ENCODE measurements at places on chromosomes 16 and 17. TPM values are rescaled to one million over a fixed set of nuclear protein-coding genes. Genes with fewer than 3 reads are reported as not detected.

The COQ7 gene
- polyA plus RNA-seq: 14.3 TPM

DNA sequence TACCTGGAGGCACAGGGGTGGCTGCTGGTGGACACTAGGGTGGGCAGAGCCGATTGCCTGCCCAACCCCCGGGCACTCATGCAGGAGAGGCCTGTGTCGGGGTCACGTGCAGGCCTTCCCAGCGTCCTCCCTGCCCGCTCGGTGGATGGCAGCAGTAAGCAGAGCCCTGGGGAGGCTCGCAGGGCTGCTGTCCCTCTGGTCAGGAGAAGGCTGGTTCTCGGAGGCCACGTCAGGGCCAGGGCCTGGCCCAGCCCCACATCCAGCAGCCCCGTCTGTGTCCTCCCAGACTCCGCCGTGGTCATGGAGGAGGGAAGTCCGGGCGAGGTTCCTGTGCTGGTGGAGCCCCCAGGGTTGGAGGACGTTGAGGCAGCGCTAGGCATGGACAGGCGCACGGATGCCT lies 35.6 kb downstream of the TSC2 start:
- no peak overlapping the region for H3K4me3 ChIP-seq
- H3K27ac ChIP-seq: no peak overlapping the region
- H3K27me3 ChIP-seq: peaks cover 2% of the 10 kb centered on the region
- no peaks in the 10 kb centered on the region for H3K36me3 ChIP-seq
- no peak for DNase-seq
- no peaks in the 10 kb centered on the region for H3K4me1 ChIP-seq

The GAS7 gene
- polyA plus RNA-seq: 31.2 TPM

DNA sequence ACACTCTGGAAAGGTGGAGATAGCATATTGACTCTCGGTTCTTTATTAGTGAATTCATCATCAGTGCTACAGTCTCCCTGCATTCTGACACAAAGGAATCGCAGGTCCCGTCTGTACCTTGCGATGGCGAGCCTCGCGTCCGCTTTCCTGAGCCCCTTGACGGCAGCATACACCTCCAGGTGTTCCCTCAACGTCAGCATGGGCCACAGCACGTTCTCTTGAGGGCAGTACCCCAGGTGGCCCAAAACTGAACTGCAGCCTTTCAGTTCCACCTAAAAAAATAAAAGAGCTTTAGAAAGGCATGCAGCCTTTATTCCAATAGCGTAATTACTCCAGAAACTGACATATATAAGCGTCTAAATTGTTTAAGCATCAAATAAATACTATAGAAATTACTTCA lies 24.2 kb upstream of the ABCA9 start:
- no peaks in the 10 kb centered on the region for H3K27me3 ChIP-seq
- no peaks in the 10 kb centered on the region for H3K4me1 ChIP-seq
- DNase-seq: no peak
- H3K36me3 ChIP-seq: peaks cover 7% of the 10 kb centered on the region

- peak overlapping the region; percentile 57 for H3K27ac ChIP-seq
- no peak for DNase-seq
- H3K27me3 ChIP-seq: no peaks in the 10 kb centered on the region
- H3K4me1 ChIP-seq: peaks cover 36% of the 10 kb centered on the region
- no peaks in the 10 kb centered on the region for H3K36me3 ChIP-seq
Observed at GRCh38 chr16:8861563-8862308, 7.1 kb downstream of the CARHSP1 start.

- no peak overlapping the region for H3K4me3 ChIP-seq
- H3K36me3 ChIP-seq: no peaks in the 10 kb centered on the region
- H3K27ac ChIP-seq: no peak overlapping the region
- no peaks in the 10 kb centered on the region for H3K4me1 ChIP-seq
- DNase-seq: no peak
Observed at GRCh38 chr17:32894245-32894644, 17.3 kb upstream of the MYO1D start.

DNA sequence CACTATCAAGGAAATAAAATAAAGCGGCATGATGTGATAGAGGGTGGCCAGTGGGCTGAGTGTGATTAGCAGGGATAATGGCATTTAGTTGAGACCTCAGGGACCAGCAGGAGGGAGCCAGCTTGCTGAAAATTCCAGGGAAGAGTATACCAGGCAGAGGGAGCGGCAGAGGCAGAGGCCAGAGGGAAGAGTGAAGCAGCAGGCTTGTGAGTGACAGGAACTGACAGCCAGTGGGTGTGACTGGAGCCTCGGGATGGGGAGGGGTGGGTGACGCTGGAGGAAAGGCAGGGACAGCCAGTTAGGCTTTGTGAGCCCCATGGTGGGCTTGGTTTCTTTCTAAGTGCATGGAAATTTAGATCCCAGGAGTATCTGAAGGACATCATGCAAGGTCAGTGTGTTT lies 209.7 kb upstream of the CACNG3 start:
- peak overlapping the region; percentile 1 for H3K27ac ChIP-seq
- no peak for DNase-seq
- peaks cover 39% of the 10 kb centered on the region for H3K4me1 ChIP-seq
- peaks cover 16% of the 10 kb centered on the region for H3K36me3 ChIP-seq
- no peak overlapping the region for H3K4me3 ChIP-seq
- H3K27me3 ChIP-seq: no peaks in the 10 kb centered on the region

DNA sequence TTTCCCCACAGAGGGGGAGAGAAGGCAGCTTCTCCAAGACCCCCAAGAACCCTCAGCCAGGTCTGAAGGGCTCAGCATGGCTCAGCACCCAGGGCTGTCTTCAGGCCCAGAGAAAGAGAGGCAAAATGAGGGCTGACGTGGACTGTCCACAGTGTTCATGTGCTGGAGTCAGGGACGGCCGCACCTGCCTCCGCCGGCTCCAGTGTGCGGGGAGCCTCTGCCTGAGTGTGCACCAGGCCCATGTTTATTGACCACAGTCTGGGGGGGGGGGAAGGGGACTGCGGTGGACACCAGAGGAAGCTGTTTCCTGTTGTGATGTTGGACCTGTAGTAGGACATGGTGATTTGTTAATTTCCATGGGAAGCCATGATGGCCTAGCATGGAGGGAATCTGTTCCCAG lies 6.9 kb downstream of the MRM1 start:
- H3K27ac ChIP-seq: no peak overlapping the region
- H3K4me3 ChIP-seq: no peak overlapping the region
- H3K36me3 ChIP-seq: peaks cover 5% of the 10 kb centered on the region
- peaks cover 6% of the 10 kb centered on the region for H3K27me3 ChIP-seq
- DNase-seq: no peak
- peaks cover 35% of the 10 kb centered on the region for H3K4me1 ChIP-seq

GRCh38 chr17:71071837-71072236 lies 902.5 kb downstream of the KCNJ2 start:
- no peak for DNase-seq
- H3K36me3 ChIP-seq: no peaks in the 10 kb centered on the region
- H3K4me3 ChIP-seq: no peak overlapping the region
- no peaks in the 10 kb centered on the region for H3K4me1 ChIP-seq

DNA sequence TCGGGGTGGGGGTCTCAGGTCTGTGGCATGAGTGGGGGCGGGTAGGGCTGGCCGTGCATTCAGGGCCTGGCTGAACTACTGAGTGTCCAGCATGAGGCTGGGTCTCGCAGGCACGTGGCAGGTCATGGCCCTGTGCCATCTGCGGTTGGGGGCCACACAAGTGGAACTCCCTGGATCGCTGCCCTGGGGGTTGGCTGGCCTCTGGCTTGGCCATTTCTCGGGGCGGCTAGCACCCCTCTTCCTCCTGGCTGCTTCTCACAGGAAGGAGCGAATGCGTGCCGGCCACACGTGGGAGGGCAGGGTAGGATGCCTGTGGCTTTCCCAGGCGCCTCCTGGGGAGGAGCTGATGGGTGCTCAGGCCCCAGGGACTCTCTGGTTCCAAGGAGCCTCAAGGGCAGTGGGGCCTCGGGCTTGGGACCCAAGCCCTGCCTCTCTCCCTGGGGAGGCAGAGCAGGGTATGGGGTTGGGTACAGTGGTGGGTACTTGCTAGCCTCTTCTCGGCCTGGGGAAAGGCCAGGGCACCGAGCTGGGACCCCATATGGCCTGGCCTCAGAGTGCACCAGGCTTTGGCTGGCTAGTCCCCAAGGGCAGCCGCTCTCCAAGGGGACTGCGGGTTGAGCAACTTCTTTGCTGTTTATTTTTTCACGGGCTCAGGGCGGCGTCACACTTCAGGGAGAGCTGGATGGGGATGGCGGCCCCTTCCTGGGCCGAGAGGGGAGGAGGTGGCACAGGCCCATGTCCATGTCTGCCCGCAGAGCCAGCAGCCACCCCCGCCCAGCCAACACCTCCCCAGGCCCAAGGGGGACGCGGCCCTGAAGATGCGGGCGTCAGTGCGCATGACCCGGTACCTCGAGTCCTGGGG lies 37.5 kb downstream of the ADCY7 start:
- no peak for DNase-seq
- no peaks in the 10 kb centered on the region for H3K27me3 ChIP-seq
- H3K36me3 ChIP-seq: no peaks in the 10 kb centered on the region
- peaks cover 8% of the 10 kb centered on the region for H3K4me1 ChIP-seq
- H3K4me3 ChIP-seq: no peak overlapping the region

The FADS6 gene
- not detected for polyA plus RNA-seq

- DNase-seq: peak; percentile 69
- no peaks in the 10 kb centered on the region for H3K36me3 ChIP-seq
- no peak overlapping the region for H3K27ac ChIP-seq
- peaks cover 7% of the 10 kb centered on the region for H3K4me1 ChIP-seq
- H3K27me3 ChIP-seq: peaks cover 9% of the 10 kb centered on the region
Observed at GRCh38 chr16:4288148-4288921, 15.5 kb upstream of the TFAP4 start.

The RNFT1 gene
- polyA plus RNA-seq: 28.9 TPM

DNA sequence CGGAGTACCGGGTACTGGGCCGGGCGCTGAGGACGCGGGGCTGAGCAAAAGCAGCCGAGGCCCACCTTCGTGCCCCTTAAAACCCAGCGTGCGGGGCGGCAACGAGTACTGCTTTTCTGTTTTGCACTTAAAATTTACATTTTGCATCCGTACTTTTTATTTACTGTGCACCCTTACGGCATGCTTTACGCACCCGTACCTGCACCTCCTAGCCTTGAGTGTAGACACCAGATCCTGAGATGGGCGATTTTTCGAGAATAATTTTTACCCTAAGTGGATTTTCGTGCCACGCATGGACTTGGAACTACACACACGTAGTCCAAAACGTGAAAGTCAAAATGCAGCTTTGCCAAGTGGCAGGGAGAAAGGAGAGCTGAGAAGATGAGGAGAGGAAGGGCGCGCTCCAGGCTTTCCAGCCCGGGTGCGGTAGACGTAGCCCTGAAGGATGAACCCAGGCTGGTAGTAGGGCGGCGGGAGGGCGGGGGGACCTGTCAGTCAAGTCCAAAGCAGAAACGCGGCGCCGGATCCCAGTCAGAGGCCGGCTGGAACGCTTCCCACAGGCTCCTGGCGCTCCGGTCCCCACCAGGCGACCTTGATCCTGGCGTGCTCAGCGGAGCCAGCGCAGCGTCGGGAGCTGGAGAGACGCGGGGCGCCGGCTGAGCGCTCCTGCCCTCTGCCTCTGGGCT lies 1.2 kb upstream of the CBLN1 start:
- H3K36me3 ChIP-seq: no peaks in the 10 kb centered on the region
- DNase-seq: no peak
- peak overlapping the region; percentile 63 for H3K4me3 ChIP-seq
- no peak overlapping the region for H3K27ac ChIP-seq
- peaks cover 23% of the 10 kb centered on the region for H3K27me3 ChIP-seq

The SLC6A2 gene
- polyA plus RNA-seq: not detected

The PIGW gene
- 11.3 TPM for polyA plus RNA-seq

The SMCR8 gene
- polyA plus RNA-seq: 0.02 TPM

GRCh38 chr16:2358811-2359210 lies 18.3 kb upstream of the ABCA3 start:
- H3K4me1 ChIP-seq: no peaks in the 10 kb centered on the region
- no peak overlapping the region for H3K27ac ChIP-seq
- no peaks in the 10 kb centered on the region for H3K36me3 ChIP-seq

The KRT35 gene
- polyA plus RNA-seq: not detected

GRCh38 chr17:37067555-37068111 lies 118.9 kb downstream of the AATF start:
- H3K36me3 ChIP-seq: no peaks in the 10 kb centered on the region
- no peak overlapping the region for H3K27ac ChIP-seq
- DNase-seq: no peak

The IGF2BP1 gene
- polyA plus RNA-seq: not detected

The ZNF423 gene
- polyA plus RNA-seq: not detected

The SLC22A31 gene
- not detected for polyA plus RNA-seq

- H3K4me3 ChIP-seq: peak overlapping the region; percentile 50
- peak; percentile 83 for DNase-seq
- peaks cover 53% of the 10 kb centered on the region for H3K36me3 ChIP-seq
- H3K4me1 ChIP-seq: peaks cover 79% of the 10 kb centered on the region
Observed at GRCh38 chr16:87723226-87723623, 42.6 kb downstream of the KLHDC4 start.

The ZNF19 gene
- polyA plus RNA-seq: 0.21 TPM

DNA sequence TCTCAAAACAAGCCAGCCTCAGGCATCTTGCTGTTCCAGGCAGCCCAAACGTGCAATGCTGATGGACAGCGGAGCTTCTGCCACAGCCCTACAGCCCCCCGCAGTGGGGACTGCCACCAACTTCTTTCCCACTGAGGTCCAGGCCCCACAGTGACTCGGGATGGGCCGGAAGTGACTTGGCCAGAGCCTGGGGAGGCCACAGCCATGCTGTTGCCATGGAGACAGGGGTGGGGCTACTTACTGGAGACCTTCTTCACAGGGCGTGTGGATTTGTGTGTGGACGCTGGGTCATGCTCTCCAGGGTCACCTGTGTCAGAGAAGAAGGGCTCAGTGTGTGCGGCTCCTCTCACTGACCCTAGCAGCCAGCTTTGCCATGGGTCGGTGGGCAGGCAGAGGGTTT lies 15.0 kb downstream of the TRIM25 start:
- peaks cover 8% of the 10 kb centered on the region for H3K4me1 ChIP-seq
- no peak for DNase-seq
- peaks cover 26% of the 10 kb centered on the region for H3K36me3 ChIP-seq
- no peak overlapping the region for H3K4me3 ChIP-seq

- no peak for DNase-seq
- H3K27me3 ChIP-seq: no peaks in the 10 kb centered on the region
- no peak overlapping the region for H3K4me3 ChIP-seq
- H3K36me3 ChIP-seq: peaks cover 28% of the 10 kb centered on the region
- peaks cover 34% of the 10 kb centered on the region for H3K4me1 ChIP-seq
Observed at GRCh38 chr16:75578212-75578611, 12.0 kb downstream of the GABARAPL2 start.

- no peak overlapping the region for H3K4me3 ChIP-seq
- no peak for DNase-seq
- peaks cover 2% of the 10 kb centered on the region for H3K27me3 ChIP-seq
- H3K27ac ChIP-seq: no peak overlapping the region
Observed at GRCh38 chr16:69378760-69379159, 7.0 kb downstream of the TERF2 start.

The RABEP1 gene
- 43.8 TPM for polyA plus RNA-seq

The CDH5 gene
- polyA plus RNA-seq: not detected

GRCh38 chr16:81996664-81997509 lies 14.4 kb downstream of the SDR42E1 start:
- H3K27me3 ChIP-seq: no peaks in the 10 kb centered on the region
- H3K27ac ChIP-seq: no peak overlapping the region
- H3K4me1 ChIP-seq: no peaks in the 10 kb centered on the region
- no peak overlapping the region for H3K4me3 ChIP-seq

Measured in immature natural killer cell (primary cell).